Purkinje cell (primary cell): ENCODE measurements at places on chromosomes 2 and 18. TPM values are rescaled to one million over a fixed set of nuclear protein-coding genes. Genes with fewer than 3 reads are reported as not detected.

DNMT3A gene
- 3.8 and 5.8 TPM in 2 replicates for polyA plus RNA-seq

CRACDL gene
- 0.27 and 7.3 TPM in 2 replicates for polyA plus RNA-seq

NEDD4L gene
- 3.6 and 14.0 TPM in 2 replicates for polyA plus RNA-seq

CPO gene
- 0.20 TPM in 1 of 2 replicates, not detected in the other for polyA plus RNA-seq

PIEZO2 gene
- 0.16 TPM in 1 of 2 replicates, not detected in the other for polyA plus RNA-seq

TMEM17 gene
- polyA plus RNA-seq: 29.9 and 47.7 TPM in 2 replicates

ELMOD3 gene
- polyA plus RNA-seq: 2.1 and 4.9 TPM in 2 replicates

ALPI gene
- polyA plus RNA-seq: not detected in 2 replicates

ZNF516 gene
- polyA plus RNA-seq: 8.1 and 9.5 TPM in 2 replicates

ERBB4 gene
- 4.9 and 8.0 TPM in 2 replicates for polyA plus RNA-seq

GPR39 gene
- 2.0 and 3.2 TPM in 2 replicates for polyA plus RNA-seq

MOB1A gene
- 15.0 and 16.6 TPM in 2 replicates for polyA plus RNA-seq

NCKAP5 gene
- 3.3 and 7.6 TPM in 2 replicates for polyA plus RNA-seq

TFPI gene
- 6.2 and 7.4 TPM in 2 replicates for polyA plus RNA-seq

CYP26B1 gene
- polyA plus RNA-seq: 1.1 and 2.8 TPM in 2 replicates

UNC80 gene
- polyA plus RNA-seq: 12.9 and 14.8 TPM in 2 replicates

CNTNAP5 gene
- 36.3 and 40.2 TPM in 2 replicates for polyA plus RNA-seq

GREB1 gene
- 0.32 and 1.4 TPM in 2 replicates for polyA plus RNA-seq

HOXD3 gene
- polyA plus RNA-seq: not detected in 2 replicates

LYG2 gene
- polyA plus RNA-seq: 0.39 and 11.1 TPM in 2 replicates

DYNC2LI1 gene
- 69.8 and 97.9 TPM in 2 replicates for polyA plus RNA-seq

ABCG8 gene
- 1.1 TPM in 1 of 2 replicates, not detected in the other for polyA plus RNA-seq

DQX1 gene
- polyA plus RNA-seq: 2.3 and 4.1 TPM in 2 replicates

RGPD4 gene
- polyA plus RNA-seq: 0.08 TPM in 1 of 2 replicates, not detected in the other

FLACC1 gene
- 0.88 and 1.1 TPM in 2 replicates for polyA plus RNA-seq

CSRNP3 gene
- polyA plus RNA-seq: 27.2 and 27.3 TPM in 2 replicates

CRYBA2 gene
- not detected in 2 replicates for polyA plus RNA-seq

STEAP3 gene
- not detected in 2 replicates for polyA plus RNA-seq

MERTK gene
- polyA plus RNA-seq: 1.1 and 1.3 TPM in 2 replicates

ABHD1 gene
- not detected in 2 replicates for polyA plus RNA-seq

PDE11A gene
- not detected in 2 replicates for polyA plus RNA-seq

PRSS56 gene
- not detected in 2 replicates for polyA plus RNA-seq
